ENCODE measurements at places on chromosomes 1 and 21. TPM values are rescaled to one million over a fixed set of nuclear protein-coding genes. Genes with fewer than 3 reads are reported as not detected.
A peak's percentile ranks its signal among the peaks of the same experiment; 100 is the strongest.

GRCh38 chr1:68378296-68379084, 71.3 kb downstream of the RPE65 start:
- DNase-seq, result no peak

GIPC2 gene
- 1.5 TPM for total RNA-seq

PDIK1L gene
- 3.0 TPM for total RNA-seq

DNA sequence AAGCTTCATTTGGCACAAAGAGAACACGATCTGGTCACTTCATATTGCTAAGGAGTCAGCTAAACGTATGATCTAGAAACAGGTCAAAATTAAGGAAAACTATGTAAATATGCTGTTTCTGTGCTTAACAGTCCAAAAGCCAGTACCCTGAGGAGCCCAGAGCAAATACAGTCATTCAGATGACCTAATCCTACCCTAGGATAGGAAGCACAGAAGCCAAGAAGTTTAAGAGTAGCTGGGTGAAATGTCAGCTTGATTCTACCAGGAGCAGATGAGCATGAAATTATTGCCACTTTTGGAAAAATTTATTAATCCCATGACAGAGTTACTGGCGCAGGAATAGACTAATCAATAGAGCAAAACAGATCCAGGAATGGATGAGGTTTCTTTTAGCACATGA, 18.3 kb downstream of the SORT1 start:
- DNase-seq, result no peak

GRCh38 chr1:6930732-6931300, 145.6 kb downstream of the CAMTA1 start:
- DNase-seq, result no peak

DNA sequence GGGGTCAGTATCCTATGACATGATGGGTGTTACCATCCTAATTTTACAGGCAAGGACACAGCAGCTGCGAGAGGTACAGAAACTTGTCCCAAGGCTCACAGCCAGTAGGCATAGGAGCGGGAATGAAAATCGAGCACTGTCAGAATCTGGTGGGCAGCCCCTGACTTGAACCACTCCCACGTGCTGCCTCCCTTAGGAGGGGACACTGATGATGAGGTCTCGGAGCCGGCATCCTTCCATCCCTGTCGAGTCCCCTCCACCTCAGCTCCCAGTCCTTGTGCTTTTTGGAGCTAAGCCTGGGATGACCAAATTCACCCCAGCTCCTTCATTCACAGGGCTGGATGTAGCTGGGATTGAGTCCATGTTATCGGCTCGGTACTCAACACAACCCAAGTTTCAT, 49.0 kb downstream of the B3GALT5 start:
- peak; percentile 42 for DNase-seq

- no peak for DNase-seq
These were observed 132.8 kb downstream of the GLIS1 start for GRCh38 chr1:53606197-53606596.

SPRR2A gene
- total RNA-seq, result not detected

SERPINC1 gene
- total RNA-seq, result not detected
